ENCODE measurements at places on chromosomes 3 and 15.

DNA sequence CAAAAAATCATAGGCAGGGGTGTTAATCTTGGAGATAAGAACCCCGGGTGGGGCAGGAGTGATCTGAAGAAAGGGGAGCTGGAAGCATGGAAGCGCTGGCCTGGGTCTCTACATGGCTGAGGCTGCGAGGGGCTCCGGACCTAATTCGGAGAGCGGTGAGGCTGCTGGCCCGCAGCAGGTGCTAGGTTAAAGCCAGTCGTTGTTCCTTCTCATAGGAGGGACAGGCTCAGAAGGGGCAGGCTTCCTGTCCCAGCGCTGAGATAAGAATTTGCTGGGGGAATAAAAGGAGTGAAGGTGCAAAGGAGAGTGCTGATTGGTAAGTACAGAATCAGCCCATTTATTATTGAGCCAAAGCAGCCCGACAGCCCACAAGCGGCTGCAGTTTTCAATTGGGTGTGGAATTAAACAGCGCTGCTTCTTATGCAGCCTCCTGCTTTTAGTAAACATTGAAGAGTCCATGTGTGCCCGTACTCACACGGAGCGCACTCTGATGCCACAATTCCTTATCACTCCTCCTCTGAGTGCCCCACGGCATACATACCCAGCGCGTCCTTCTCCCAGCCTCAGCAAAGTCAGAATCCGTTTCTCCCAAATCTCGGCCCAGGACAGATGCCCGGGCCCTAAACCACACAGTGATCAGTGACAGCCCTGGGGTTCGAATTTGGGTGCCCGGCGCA is 17.1 kb downstream of the CHST13 start:
- no peak for DNase-seq

GRCh38 chr3:88019024-88019423 is 39.8 kb downstream of the CGGBP1 start:
- DNase-seq: no peak

DNA sequence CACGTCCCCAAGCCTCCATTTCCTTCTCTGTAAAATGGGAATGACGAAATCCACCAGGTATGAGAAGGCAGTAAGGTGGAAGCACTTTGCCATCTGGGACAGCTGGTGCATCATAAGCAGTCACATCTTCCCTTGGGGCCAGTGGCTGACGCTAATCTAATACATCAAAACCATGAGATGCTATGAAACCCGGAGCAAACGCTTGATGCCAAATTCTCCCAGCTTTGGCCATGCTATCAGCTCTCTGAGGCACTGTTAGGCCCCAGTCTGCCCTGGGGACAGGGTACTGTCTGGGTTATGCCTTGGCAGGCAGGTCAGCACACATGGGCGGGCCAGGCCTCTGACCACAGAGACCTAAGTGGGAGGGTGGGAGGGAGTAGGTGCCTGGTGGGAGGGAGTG is 66.1 kb downstream of the ADAMTS17 start:
- DNase-seq: no peak

- no peak for DNase-seq
Measured at GRCh38 chr15:55782901-55783300, 39.9 kb upstream of the PRTG start.

- no peak for DNase-seq
Measured at GRCh38 chr3:16686679-16687078, 81.5 kb upstream of the DAZL start.

GRCh38 chr15:98651036-98651481 is 2.7 kb downstream of the IGF1R start:
- no peak for DNase-seq

GRCh38 chr3:159170436-159171003 is 368.7 kb downstream of the MFSD1 start:
- DNase-seq: no peak

GRCh38 chr3:114848082-114848481 is 299.0 kb downstream of the ZBTB20 start:
- no peak for DNase-seq

- no peak for DNase-seq
Measured at GRCh38 chr3:155393316-155393715, 99.8 kb upstream of the STRIT1 start.

GRCh38 chr3:127699416-127700300 is 26.9 kb downstream of the ABTB1 start:
- no peak for DNase-seq

- no peak for DNase-seq
Measured at GRCh38 chr3:98906230-98906629, 4.7 kb upstream of the DCBLD2 start.

- no peak for DNase-seq
Measured at GRCh38 chr15:27427276-27427675, 456.3 kb downstream of the GABRG3 start.

- no peak for DNase-seq
Measured at GRCh38 chr15:51104512-51104911, 9.8 kb upstream of the TNFAIP8L3 start.

DNA sequence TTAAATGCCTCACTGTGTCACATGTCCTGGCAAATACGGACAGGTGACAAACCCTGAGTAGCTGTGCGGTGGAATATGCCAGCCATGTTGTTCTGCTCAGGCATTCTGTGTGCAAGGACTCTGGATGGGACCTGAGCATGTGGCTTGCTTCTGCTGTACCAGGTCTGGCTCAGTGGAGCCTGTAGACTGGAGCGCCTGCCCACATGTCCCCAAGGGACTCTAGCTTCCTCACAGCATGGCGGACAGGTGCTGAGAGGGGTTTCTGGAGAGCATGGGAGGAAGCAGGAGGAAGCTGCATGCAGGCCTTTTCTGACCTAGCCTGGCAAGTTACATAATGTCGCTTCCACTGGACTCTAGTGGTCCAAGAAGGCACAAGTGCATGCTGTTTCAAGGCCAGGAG is 96.3 kb downstream of the PLXNA1 start:
- no peak for DNase-seq

DNA sequence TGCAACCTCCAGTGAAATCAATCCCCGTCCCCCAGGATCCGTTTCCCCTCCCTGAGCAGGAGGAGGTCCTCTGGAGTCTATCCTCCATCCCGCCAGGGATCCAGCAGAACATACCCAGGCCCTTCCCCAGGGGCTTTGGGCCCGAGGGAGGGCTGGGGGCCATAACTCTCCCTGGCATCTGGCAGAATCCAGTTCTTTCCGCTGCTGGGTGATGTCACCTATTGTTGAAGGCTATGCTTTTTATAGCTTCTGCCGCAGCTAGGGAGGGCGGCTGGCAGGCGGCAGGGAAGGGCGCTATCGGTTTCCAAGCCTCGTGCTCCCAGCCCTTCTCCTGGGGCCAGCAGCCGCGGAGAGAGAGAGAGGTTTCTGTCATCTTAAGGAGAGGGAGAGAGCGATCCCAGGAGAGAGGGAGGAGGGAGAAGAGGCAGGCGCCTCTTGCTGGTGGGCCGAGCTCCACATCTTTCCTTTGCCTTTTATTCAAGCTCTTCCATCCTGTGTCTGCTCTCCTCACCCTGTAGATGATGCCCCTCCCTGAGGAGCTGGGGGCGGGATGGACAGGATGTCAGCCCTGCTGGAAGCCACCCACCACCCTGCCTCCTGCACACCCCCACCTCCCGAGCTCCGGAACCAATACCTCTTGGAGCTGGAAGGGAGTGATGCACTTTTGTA is 120.1 kb downstream of the ANP32A start:
- no peak for DNase-seq

GRCh38 chr15:27587810-27588209 is 511.3 kb downstream of the OCA2 start:
- no peak for DNase-seq

All from stimulated activated CD8-positive, alpha-beta memory T cell treated with anti-CD3 and anti-CD28 coated beads, Interleukin-15, amount 100 ng/mL, for 1 hour (primary cell).